H1 (cell line): ENCODE measurements at places on chromosomes 2 and 18.

GRCh38 chr18:9803063-9803697, 82.6 kb upstream of the TXNDC2 start:
- H3K4me1 ChIP-seq: peaks cover 23% of the 10 kb centered on the region
- H3K36me3 ChIP-seq: no peaks in the 10 kb centered on the region
- H3K27me3 ChIP-seq: no peaks in the 10 kb centered on the region
- DNase-seq: no peak
- H3K4me3 ChIP-seq: no peak overlapping the region

DNA sequence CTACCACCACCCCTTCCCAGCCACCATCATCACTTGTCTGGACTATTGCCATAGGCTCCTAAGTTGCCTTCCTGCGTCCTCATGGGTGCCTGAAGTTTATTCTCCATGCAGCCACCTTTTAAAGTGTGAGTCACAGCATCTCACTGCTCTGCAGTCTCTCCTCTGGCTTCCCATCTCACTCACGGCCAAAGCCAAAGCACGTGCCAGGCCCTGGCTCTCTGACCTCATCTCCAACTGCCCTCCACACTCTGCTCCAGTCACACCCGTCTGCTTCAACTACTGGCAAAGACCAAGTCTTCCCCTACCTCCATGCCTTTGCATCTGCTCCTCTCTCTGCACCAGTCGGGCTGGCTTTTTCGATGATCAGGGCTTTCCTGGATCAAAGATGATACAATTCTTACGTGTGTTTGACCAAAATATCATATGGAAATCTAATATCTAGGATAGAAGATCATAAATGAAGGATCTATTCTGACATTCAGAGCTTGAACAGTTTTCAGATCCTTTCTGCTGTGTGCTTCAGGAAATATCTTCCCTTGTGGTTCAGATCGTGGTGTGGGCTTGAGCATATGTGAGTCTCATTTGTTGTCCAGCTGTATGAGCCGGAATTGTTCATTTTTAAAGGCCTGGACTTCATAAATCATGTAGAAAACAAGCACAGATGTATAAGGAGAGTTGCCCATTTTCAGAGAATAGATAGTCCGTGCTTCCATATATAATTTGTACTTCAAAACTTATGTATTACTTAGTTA, 175.6 kb downstream of the PRKCE start:
- no peaks in the 10 kb centered on the region for H3K36me3 ChIP-seq
- H3K4me3 ChIP-seq: no peak overlapping the region
- no peak for DNase-seq

DNA sequence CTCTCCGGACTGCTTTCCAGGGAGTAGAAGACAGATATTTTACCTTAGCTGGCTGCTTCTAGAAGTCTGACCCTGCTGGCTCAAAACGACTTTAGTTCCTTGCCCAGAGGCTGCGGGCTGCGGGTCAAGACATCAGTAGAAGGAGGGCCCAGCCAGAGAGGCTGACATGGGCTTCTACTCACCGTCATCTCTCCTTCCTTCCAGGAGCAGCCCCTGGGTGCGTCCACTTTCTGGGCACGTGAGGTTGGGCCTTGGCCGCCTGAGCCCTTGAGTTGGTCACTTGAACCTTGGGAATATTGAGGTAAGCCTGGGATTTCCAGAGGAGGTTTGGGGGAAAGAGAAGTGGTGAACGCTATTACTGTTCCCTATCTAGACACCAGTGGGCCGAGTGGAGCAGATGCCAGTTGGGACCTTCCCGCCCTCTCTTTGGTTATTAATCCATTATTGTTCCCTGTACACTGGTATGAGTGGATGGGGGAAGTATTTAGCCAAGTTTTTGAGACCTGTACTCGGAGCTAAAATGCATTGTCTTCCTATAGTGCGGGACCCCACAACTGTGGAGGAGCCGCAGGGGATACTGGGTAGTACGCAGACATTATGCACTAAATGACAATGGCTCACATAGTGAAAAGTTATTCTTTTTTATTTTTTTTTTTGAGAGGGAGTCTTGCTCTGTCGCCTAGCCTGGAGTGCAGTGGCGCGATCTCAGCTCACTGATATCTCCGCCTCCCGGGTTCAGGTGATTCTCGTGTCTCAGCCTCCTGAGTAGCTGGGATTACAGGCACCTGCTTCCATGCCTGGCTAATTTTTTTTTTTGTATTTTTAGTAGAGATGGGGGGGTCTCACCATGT, 26.3 kb upstream of the CASP8 start:
- no peak for DNase-seq
- peak overlapping the region; percentile 48 for H3K4me3 ChIP-seq
- no peaks in the 10 kb centered on the region for H3K36me3 ChIP-seq
- no peaks in the 10 kb centered on the region for H3K27me3 ChIP-seq
- H3K27ac ChIP-seq: no peak overlapping the region

GRCh38 chr2:143608063-143608423, 478.8 kb downstream of the ARHGAP15 start:
- H3K4me1 ChIP-seq: peaks cover 18% of the 10 kb centered on the region
- no peaks in the 10 kb centered on the region for H3K27me3 ChIP-seq
- H3K36me3 ChIP-seq: no peaks in the 10 kb centered on the region

DNA sequence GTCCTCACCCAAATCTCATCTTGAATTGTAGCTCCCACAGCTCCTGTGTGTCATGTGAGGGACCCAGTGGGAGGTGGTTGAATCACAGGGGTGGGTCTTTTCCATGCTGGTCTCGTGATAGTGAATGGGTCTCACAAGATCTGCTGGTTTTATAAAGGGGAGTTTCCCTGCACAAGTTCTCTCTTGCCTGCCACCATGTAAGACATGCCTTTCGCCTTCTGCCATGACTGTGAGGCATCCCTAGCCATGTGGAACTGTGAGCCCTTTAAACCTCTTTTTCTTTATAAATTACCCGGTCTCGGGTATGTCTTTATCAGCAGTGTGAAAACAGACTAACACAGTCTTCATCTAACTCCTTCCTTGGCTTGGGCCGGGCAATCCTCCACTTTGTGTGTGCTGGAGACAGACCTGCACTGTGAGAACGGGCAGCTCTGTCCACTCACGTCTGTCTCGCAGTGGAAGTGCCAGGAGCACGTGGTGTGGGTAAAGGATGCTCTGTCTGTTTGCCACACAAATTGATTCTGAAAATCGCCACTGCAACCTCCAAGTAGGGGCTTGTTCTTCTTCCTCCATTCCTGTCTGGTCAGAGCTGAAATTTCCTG, 47.6 kb upstream of the OTOS start:
- H3K4me1 ChIP-seq: no peaks in the 10 kb centered on the region
- H3K27me3 ChIP-seq: no peaks in the 10 kb centered on the region
- no peaks in the 10 kb centered on the region for H3K36me3 ChIP-seq
- no peak overlapping the region for H3K27ac ChIP-seq

DNA sequence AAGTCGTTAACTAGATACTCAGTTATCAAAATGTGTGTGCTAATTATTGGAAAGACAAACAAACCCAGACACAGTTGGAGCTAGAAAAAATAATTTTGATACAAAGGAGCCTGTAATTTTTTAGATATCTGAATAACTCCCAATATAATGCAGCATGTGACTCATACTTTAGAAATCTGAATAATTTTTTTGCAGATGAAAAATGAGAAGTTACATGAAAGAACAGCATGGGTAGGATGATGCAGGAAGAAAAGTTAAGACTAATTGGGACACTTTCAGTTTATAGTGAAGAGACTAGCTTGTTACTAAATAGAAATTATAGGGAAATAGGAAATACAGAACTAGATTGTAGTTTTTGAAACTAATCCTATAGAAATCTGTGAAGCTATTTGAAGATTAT, 945.8 kb downstream of the CBLN2 start:
- H3K4me1 ChIP-seq: no peaks in the 10 kb centered on the region
- DNase-seq: no peak
- no peak overlapping the region for H3K27ac ChIP-seq
- H3K27me3 ChIP-seq: no peaks in the 10 kb centered on the region
- no peak overlapping the region for H3K4me3 ChIP-seq

- H3K4me3 ChIP-seq: no peak overlapping the region
- H3K36me3 ChIP-seq: no peaks in the 10 kb centered on the region
- no peak for DNase-seq
Measured at GRCh38 chr18:67520351-67520921, 3.9 kb upstream of the DSEL start.

GRCh38 chr18:79524181-79525078, 128.7 kb downstream of the NFATC1 start:
- H3K27me3 ChIP-seq: no peaks in the 10 kb centered on the region
- no peaks in the 10 kb centered on the region for H3K36me3 ChIP-seq
- H3K4me1 ChIP-seq: peaks cover 5% of the 10 kb centered on the region; the same call in 1 of the 2 replicates
- no peak overlapping the region for H3K27ac ChIP-seq
- no peak for DNase-seq
- no peak overlapping the region for H3K4me3 ChIP-seq

GRCh38 chr2:207248702-207249377, 83.1 kb upstream of the KLF7 start:
- H3K27ac ChIP-seq: no peak overlapping the region
- peaks cover 3% of the 10 kb centered on the region; the same call in 1 of the 2 replicates for H3K4me1 ChIP-seq
- H3K4me3 ChIP-seq: no peak overlapping the region
- no peaks in the 10 kb centered on the region for H3K36me3 ChIP-seq
- DNase-seq: no peak
- H3K27me3 ChIP-seq: no peaks in the 10 kb centered on the region

DNA sequence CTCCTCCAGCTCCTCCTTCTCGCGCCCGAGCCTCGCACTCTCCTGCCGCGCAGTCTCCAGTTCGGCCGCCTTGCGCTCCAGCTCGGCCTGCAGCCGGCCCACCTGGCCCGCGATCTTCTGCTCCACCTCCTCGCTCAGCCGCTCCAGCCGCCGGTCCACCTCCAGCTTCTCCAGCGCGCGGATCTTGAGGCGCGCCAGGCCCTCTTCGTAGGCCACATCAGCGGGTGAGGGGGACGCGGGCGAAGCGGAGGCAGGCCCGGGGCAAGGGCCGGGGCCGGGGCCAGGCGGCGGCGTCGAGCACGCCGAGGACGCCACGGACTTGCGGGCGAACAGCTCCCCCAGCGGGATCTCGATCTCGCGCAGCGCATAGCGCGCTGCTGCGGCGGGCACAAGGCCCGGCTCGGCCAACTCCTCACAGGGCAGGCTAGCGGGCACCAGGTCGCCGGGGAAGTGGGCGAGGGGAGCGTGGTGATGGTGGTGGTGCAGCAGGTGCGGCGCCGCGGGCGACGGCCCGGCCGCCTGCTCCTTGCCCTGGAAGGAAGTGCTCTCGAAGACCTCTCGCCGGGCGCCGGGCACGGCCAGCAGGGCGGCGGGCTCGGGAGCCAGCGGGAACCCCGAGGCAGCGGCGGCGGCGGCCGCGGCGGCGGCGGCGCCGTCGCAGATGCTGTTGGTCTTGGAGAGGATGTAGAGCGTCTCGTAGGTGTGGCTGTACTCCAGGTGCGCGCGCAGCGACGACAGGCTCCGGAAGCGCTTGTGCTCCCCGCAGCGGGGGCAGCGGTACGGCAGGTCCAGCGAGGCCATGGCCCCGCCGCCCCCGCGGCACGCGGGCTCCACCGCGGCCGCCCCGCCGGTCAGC, 15.2 kb downstream of the FBXO41 start:
- peak; percentile 51 for DNase-seq
- H3K27me3 ChIP-seq: peaks cover 25% of the 10 kb centered on the region
- H3K27ac ChIP-seq: peak overlapping the region; percentile 21; the same call in 1 of the 2 replicates
- no peaks in the 10 kb centered on the region; the same call in 1 of the 2 replicates for H3K36me3 ChIP-seq
- peak overlapping the region; percentile 53 for H3K4me3 ChIP-seq

DNA sequence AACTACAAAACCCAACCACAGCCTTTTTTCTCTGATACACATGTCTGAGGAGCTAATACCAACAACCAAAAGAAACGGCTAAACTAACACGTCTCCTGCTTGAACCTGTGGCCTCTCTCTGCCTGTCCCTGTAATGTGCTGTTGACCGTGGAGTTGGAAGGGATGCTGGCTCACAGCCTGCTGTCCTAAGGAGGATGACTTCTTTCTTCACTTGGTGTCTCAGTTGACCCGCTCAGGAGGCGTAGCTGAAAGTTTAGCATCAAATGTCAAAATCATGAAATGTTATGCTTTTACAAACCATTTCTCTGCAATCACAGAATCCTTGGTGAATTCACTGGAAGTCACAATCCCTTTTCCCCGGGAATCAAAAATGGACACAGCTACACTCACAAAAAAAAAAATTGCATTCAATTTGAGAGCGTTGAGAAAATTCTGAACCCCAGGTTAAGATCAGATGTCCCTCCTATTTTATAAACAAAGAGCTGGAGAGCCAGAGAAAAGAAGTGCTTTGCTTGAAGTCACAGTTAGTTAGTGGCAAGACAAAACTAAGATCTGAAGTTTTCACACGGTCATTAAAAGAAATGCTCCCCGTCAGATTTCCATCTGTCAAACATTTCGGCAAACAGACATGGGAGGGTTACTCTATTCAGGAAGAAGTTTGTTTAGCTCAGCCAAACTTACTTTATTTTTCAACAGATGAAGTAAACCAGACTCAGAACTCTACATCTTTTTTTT, 74.3 kb downstream of the IRS1 start:
- DNase-seq: no peak
- no peak overlapping the region for H3K4me3 ChIP-seq
- H3K4me1 ChIP-seq: no peaks in the 10 kb centered on the region
- no peaks in the 10 kb centered on the region for H3K36me3 ChIP-seq
- no peaks in the 10 kb centered on the region for H3K27me3 ChIP-seq

DNA sequence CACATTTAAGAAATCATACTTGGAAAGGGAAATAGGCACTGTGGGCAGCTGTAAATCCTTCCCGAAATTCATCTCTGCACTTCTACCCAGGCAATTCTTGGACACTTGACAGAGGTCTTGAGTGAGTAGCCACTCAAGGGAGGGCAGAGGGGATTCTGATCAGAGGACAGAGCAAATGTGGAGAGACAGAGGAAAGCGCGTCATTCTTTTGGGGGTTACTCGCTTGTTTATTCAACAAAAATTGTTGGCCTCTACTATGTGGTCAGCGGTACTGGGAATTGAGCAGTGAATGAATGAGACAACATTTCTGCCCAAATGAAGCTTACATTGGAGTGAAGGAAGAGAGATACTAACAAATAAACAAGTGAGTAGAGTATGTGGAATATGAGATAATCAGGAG, 41.4 kb upstream of the YES1 start:
- no peaks in the 10 kb centered on the region for H3K4me1 ChIP-seq
- no peaks in the 10 kb centered on the region for H3K36me3 ChIP-seq
- H3K27me3 ChIP-seq: no peaks in the 10 kb centered on the region
- DNase-seq: no peak
- no peak overlapping the region for H3K27ac ChIP-seq
- H3K4me3 ChIP-seq: no peak overlapping the region

- no peaks in the 10 kb centered on the region for H3K36me3 ChIP-seq
- no peaks in the 10 kb centered on the region for H3K4me1 ChIP-seq
- peaks cover 2% of the 10 kb centered on the region; the same call in 1 of the 2 replicates for H3K27me3 ChIP-seq
Measured at GRCh38 chr2:183671233-183671632, 547.0 kb downstream of the NUP35 start.

GRCh38 chr2:38626326-38627035, 23.8 kb upstream of the HNRNPLL start:
- H3K4me1 ChIP-seq: no peaks in the 10 kb centered on the region
- DNase-seq: no peak
- H3K27me3 ChIP-seq: no peaks in the 10 kb centered on the region
- H3K4me3 ChIP-seq: no peak overlapping the region
